ENCODE measurements at places on chromosomes 12 and 14.

GRCh38 chr14:65604535-65604934, 192.0 kb downstream of the FUT8 start:
- no peak for DNase-seq

DNA sequence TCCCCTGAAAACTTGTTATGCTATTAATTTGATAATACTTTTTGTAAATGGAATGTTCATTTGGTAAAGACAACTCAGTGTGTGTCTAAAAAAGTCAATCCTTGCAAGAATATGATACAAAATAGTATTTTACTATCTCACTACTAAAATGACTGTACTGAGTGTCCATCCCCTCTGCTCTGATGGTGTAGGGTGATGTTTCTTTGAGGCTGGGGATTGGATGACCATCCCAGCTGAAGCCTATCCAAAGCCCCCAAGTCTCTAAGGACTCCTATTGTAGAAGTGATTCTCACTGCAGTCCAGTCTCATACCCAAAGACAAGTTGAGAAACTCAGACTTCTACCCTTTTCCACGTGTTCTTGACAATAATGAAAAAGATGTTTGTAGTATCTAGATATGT, 1128.4 kb downstream of the BCL11B start:
- no peak for DNase-seq

DNA sequence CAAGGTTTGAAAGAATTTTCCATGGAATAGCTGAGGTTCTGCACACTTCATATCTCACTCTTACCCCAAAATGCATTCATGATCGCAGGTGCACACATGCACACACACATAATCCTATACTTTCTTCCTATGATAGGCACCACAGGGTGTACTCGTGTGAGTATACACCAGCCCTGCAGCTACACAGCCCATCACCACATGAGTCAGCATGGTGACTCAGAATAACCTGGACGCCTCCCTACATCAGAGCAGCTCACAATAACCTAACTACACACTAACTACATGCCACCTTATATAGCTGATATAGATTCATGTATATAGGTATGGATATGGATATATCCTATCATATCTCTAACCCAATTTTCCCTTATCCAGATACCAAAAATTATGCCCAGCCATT, 850.2 kb upstream of the TMEM132C start:
- no peak for DNase-seq

- DNase-seq = no peak
These were observed 154.5 kb downstream of the TGFB3 start for GRCh38 chr14:75827331-75827730.

GRCh38 chr14:103867020-103867419, 19.6 kb upstream of the PPP1R13B start:
- DNase-seq = no peak

GRCh38 chr14:25095736-25096437, 45.9 kb upstream of the STXBP6 start:
- DNase-seq = peak; percentile 5

GRCh38 chr14:104970231-104971068, 7.7 kb downstream of the AHNAK2 start:
- no peak for DNase-seq

DNA sequence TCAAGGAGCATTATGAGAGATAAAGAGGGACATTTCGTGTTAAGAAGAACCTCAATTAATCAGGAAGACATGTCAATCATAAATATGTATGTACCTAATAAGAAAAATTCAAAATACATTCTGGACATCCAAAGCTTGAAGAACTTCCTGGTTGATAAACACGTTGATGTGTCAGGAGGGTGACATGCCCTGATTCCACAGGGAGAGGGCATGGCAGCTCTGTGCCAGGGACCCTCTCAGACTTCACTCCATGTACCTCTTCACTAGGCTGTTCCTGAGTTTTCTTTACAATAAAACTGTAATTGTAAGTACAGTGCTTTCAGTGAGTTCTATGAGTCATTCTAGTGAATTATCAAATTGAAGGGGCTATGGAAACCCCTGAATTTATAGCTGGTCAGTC, 163.5 kb downstream of the CFAP54 start:
- DNase-seq = no peak

- DNase-seq = no peak
These were observed 168.1 kb upstream of the PARP11 start for GRCh38 chr12:4041187-4041885.

DNA sequence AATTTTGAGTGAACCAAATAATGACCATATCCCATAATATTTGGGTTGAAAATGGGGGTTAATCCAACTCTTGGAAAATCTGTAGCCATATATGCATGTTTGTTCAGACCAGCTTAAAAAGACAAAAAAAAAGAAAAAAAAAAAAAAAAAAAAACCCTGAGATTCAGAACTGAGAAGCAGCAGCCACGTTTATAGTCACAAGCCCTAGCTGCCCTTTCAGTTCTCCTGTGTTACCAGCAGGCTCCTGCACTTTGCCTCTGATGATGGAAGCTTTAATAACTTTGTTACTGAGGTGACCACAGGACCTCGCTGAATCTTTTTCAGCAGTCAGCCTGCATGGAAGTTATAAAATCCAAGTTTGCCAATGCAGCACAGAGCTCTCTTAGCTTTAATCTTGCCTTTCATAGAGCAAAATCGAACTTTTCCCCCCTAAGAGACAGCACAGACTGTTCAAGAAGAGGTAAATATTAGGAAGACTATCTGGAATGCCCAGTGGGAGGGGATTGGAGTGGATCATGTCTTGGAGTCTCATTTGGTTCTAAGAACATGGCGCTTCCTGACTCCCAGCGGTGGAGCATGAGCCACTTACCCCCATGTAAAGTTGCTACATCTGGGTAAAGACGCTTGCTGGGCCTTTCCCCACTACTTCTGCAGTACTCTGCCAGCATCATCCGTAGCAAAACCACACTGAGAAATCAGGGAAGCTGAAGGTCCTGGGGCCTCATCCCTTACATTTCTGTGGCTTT, 20.6 kb downstream of the GNG2 start:
- DNase-seq = no peak

DNA sequence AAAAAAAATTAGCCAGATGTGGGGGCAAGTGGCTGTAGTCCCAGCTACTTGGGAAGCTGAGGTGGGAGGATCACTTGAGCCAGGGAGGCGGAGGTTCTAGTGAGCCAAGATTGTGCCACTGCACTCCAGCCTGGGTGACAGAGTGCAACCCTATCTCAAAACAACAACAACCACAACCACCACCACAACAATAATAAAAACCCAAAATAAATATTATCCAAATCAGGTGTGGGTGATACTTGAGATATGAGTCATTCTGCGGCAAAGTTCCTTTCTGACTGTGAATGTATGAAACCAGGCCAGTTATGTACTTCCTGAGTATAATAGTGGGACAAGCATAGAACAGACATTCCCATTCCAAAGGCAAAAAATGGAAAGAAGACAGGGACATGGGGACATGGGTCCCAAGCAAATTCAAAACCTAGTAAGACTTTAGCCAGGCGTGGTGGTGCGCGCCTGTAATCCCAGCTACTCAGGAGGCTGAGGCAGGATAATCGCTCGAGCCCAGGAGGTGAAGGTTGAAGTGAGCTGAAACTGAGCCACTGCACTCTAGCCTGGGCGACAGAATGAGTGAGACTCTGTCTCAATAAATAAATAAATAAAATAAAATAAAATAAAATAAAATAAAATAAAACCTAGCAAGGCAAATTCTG, 9.7 kb upstream of the ERC1 start:
- DNase-seq = no peak

DNA sequence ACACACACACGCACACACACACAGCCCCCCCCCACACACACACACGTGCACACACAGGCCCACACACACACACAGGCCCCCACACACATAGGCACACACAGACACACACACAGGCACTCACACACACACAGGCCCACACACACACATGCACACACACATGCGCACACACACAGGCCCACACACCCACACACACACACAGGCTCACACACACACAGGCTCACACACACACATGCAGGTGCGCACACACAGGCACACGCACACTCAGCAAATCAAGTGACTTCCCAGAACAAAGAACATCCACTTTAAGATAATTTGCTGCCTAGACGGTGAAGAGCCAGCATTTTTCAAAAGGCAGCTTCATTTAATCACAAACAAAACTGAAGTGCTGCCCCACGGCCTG, 78.5 kb upstream of the FBRSL1 start:
- no peak for DNase-seq

- no peak for DNase-seq
These were observed 117.9 kb upstream of the TMEM233 start for GRCh38 chr12:119475650-119476049.

DNA sequence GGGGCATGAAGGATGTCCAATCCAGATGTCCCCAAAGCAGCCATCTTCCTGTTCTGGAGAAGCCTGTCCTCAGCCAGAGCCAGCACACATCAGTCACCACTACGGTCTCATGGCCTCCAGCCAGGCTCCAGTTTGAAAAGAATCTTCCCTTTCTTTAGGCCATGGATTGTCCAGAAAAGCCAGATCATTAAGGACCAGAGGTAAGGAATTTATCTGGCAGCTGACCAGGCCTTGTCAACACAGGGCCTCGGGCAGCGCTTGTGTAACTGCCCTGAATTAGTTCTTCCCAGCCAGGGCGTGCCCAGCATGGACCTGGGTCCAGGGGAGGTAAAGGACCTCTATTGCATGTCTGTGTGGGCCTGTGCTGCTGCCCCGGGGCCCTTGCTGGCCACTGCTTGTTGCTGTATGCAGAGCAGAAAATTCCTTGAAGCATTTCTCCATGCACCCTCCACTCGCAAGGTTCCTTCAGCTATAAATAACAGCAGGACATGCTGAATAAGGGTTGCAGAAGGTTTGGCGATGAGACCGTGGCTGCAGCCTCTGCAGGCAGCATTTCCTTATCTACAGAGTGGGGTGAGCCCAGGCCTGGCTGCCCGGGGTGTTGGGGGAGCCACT, 21.7 kb upstream of the VPS37B start:
- no peak for DNase-seq

- DNase-seq = no peak
These were observed 26.1 kb downstream of the TPCN1 start for GRCh38 chr12:113247123-113248050.

DNA sequence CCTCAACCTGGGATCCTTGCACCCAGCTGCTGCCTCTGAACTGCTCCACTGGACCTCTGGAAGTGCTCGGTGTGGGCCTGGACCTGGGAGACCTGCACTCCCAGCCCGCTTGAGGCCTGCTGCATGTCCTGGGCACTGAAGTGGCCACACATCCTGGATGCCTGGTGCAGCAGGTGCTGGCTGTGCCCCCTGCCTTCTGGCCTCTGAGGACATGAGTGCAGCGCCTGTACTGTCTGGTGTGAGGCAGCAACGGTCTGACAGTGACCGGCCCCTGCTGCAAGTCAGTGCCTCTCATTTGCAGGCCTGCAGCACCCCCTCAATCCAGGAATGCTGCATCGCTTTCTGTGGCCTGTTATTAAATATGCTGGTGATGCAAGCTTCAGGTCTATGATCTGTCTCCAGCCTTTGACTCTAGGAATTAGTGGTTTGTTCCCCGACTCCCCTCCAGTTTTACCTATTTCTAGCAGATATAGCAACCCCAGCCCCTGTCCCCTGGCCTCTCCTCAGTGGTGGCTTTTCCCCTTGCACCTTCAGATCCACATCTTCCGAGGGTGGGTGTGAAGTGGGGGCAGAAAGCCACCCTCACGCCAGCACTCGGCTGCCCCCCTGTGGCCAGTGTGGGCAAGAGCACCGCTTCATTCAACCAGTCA, 3.6 kb downstream of the SMIM41 start:
- DNase-seq = peak; percentile 39

GRCh38 chr12:123934016-123934620, 38.5 kb downstream of the CCDC92 start:
- DNase-seq = no peak

GRCh38 chr12:114888928-114889584, 205.1 kb upstream of the TBX3 start:
- DNase-seq = no peak

DNA sequence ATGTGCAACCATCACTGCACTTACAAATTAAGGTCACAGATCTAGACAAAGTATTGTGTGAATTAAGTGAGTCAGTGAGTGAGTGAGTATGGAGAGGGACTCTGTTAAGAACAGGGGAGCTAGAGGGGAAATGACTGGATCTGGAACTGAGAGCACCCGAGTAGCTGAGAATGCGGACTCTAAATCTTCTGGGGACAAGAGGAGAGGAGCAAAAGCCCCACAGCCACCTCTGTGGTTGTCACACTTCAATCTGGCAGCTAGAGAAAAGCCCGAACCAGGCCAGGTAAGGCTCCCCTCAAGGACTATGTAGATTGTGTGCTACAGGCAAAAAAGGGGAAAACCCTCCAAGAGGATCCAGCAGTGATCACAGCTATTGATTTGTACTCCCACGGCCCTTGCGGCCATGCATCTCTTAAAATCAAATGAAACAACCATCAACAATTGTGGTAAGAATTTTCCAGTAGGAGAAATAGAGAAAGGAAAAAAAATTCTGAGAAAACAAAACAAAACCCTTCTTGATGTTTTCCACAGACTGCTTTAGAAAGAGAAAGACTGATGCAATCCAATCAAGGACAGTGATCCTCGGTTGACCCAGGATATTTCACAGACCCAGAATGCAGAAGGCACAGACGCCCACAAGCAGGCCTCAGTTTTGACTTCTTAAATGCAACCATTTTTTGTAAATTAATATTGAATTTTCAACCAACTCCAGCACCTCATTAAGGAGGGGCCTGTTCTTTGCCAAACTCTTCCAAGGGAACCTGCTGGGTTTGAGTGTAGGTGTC, 109.6 kb downstream of the SLC38A6 start:
- DNase-seq = no peak

DNA sequence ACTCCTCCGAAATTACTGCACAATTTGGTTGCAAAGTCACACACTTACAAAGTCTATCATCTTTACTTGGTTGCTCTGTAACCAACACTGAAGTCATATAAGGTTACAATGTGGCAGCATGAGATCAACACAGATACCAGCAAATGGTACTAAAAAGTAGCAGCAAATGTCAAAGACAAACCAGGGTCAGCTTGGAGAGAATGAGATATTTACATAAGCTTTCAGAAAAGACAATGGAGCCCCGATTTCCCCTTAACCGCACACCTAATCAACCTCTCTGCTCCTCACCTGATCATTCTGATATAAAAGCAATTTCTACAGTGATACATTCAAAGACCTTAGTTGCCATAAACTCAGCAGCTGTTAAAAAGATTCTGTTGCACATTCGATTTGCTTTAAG, 76.4 kb upstream of the FOXN3 start:
- DNase-seq = no peak

GRCh38 chr14:35999294-35999693, 173.2 kb downstream of the BRMS1L start:
- DNase-seq = no peak

GRCh38 chr12:124165695-124166094, 129.2 kb upstream of the RFLNA start:
- peak; percentile 60 for DNase-seq

- DNase-seq = no peak
These were observed 17.9 kb upstream of the TFCP2 start for GRCh38 chr12:51190820-51191219.

GRCh38 chr12:116125956-116126566, 151.4 kb downstream of the MED13L start:
- DNase-seq = no peak

Measured in Jurkat, Clone E6-1 (cell line).